AML-193 (cell line): ENCODE measurements at places on chromosomes 7 and 10.

DNA sequence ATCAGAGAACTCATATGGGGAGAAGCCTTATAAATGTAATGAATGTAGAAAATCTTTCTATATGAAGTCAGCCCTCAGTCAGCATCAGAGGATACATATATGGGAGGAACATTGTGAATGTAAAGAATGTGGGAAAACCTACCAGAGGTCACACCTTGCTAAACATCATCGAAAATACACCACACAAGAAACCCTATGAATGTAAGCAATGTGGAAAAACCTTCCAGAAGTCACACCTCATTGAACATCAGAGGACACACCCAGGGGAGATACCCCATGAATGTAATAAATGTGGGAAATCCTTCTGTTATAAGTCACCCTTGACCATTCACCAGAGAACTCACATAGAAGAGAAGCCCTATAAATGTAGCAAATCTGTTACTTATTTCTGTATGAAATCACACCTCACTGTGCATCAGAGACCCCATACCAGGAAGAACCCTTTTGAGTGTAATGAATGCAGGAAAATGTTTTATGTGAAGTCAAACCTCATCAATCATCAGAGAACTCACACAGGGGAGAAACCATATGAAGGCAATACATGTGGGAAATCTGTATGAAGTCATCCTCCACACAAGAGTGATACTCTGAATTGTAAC is 30.8 kb downstream of the ZNF12 start:
- no peak for DNase-seq

DNA sequence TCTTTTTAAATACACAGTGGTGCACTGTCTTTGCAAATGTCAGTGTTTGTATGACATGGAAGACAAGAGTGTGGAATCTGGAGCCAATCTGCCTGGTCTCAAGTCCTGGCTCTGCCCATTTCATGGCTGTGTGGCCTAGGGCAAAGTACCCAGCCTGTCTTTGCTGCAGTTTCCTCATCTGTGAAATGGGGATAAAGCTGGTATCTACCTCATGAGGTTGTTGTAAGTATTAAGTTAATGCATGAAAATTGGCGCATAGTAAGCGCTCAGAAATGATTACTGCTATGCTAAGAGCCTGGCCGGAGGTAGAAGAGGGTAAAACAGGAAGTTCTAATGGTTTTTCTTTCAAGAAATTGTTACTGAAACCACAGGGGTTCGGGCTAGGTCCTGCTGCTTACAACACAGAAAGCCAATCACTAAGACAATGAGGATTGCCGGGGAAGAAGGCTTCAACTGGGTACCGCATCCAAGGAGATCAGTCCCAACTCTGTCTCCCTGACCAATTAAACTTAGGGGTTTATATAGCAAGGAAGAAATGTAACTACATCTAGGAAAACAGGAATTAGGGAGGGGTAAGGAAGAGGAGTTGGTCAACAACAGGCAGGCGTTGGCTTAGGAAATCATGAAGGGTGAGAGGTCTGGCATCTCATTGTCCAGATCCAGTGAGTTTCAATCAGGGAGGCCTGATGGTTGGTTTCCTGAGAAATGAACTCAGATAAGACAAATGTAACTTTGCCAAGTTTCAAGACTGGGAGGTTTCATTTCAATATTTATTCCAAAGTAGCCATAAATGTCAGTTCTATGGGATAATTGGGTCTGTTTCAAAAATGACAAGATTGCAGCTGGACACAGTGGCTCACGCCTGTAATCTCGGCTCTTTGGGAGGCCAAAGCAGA is 57.0 kb downstream of the CHST3 start:
- no peak for DNase-seq

GRCh38 chr7:89401099-89401498 is 605.6 kb upstream of the TEX47 start:
- DNase-seq: no peak

- no peak for DNase-seq
These were observed 32.6 kb downstream of the KIAA1217 start for GRCh38 chr10:24241536-24242040.

GRCh38 chr10:51767103-51767763 is 67.8 kb upstream of the CSTF2T start:
- DNase-seq: no peak

DNA sequence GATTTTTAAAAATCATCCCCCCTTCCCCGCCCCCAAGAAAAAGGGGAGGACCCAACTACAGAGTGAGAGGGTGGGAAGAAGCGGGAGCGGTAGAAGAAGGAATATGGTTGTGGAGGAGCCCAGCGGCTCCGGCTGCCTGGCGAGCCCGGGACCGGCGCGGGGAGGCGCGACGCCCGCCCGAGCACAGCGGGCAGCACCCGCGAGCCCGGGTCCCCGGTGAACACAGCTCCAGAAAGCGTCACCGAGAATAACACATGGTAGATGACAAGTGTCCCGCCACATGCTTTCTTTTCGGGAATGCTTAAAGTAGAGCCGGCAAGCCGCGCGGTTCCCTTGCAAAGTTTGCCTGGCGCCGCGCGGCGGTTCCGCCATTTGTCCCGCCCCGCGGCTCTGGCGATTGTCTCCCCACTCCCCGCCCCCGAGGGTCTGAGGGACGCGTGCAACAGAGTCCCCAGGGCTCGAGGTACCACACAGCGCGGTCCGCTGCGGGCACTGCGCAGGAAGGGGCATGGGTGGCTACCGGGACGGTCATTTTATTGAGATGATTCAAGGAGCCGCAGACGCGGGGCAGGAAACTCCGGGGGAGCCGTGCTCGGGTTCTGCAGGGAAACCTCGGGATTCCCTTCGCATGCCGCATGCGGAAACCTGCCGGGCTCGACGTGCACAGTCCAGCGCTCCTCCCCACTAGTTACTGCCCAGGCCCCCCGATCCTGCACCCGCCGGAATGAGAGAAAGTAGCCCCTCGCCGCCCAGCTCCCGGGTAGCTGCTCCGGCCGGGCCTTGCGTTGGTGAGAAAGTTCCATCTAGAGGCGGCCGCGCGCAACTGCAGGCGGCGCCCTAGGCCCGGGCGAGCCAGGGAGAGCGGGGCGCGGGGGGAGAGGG is 781 bp upstream of the GRM8 start:
- DNase-seq: no peak

DNA sequence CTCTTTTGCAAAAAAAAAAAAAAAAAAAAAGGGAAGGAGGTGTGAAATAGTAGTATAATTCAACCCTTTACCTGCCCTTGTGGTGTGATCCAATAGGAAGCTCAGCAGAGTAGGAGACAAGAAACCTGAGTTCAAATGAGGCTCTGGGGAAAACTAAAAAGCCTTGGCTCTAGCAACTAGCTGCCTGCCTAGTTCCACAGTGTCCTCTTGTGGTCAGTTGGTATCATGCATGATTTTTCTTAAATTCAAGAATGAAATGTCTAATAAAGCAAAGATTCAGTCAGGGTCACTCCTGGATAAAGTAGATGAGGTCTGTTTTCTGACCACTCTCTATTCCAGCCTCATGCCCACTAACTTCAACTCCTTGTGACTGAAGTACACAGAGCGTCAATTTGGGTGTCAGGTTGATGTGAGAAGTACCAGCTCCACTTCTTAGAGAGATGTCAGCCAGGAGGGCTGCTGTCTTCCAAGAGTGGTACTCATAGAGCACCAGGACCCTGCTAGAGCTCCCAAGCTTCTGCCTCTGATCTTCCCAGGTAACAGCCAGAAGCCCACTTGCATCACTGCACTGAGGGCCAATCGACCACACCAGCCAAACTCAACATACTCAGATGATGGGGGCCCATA is 10.5 kb downstream of the LSM5 start:
- DNase-seq: peak; percentile 58

- DNase-seq: no peak
These were observed 109.8 kb upstream of the WDR11 start for GRCh38 chr10:120741396-120741795.

DNA sequence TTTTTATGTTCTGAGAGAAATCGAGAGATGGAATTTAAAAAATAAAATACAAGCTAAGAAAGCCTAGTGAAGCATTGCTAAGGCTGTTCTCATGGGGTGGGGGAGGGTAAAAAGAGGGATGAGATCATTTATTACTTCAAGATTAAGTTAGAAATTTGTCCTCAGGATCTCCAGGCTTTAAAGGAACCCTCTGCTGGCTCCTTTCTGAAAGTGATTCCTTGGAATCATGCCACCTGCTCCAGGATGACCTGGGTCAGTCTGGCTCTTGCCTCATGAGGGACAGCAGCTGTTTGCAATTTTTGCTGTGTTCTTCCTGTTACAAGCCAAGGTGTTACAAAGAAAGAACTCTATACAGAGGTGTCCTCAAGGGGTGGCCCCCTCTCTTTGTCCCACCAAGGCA is 69.8 kb downstream of the CDK1 start:
- DNase-seq: no peak

DNA sequence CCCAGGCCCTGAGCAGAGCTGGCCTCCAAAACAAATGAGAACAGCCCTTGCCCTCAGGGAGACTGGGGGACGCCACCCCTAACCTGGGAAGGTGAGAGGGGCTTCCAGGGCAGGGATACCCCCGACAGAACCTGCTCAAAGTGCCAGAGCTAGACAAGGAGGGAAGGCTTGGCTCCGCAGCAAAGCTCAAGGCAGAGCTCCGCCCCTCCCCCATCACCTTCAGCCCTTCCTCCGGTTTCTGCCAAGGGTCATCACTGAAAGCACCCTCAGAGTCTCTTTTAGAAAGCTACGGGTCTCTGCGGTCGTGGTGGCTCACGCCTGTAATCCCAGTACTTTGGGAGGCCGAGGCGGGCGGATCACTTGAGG is 73.4 kb upstream of the CUX1 start:
- no peak for DNase-seq

- no peak for DNase-seq
These were observed 14.9 kb downstream of the HIPK2 start for GRCh38 chr7:139762886-139763285.

DNA sequence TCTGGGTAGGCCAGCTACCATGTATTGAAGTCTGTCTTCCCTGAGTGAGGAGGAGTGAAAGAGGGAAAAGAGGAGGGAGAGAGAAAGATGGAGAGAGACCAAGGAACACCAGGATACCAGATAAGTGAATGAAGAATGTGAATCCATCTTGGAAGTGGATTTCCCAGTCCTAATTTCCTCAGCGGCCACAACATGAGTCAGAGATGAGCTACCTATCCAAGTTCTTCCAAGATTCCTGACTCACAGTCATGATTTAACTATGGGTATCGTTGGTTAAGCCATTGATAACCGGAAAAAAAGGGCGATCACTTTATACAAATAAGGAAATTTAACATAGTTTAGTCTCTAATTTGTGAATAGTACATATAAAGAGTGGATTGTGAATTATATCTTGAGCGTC is 561.8 kb downstream of the ATRNL1 start:
- no peak for DNase-seq

GRCh38 chr10:70664702-70665195 is 7.6 kb upstream of the ADAMTS14 start:
- DNase-seq: no peak

DNA sequence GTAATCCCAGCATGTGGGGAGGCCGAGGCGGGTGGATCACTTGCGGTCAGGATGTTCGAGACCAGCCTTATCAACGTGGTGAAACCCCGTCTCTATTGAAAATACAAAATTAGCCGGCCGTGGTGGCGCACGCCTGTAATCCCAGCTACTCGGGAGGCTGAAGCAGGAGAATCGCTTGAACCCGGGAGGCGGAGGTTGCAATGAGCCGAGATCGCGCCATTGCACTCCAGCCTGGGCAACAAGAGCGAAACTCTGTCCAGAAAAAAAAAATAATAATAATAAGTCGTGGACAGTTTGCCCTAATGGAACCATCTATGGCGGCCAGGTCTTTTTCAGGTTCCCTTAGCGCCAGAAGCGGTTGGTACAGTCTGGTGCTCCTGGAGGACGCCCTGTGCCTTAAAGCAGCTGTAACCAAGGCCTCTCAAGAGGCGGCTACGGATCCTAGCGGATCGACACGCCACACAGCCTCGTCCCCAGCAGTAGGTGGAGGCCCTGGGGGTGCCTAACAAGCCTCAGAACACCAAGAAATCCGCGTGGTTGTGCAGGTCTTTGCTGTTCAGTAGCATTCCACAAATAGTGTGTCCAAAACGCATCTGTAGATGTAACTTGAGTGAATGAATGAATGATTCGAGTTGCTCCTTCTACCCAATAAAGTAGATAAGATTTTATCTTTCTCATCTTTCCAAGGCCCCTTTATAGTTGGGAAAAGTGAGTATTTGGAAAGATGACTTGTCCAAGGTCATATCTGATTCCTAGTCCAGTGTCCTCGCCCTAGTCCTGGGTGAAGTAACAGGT is 982 bp downstream of the PGAM1 start:
- no peak for DNase-seq

DNA sequence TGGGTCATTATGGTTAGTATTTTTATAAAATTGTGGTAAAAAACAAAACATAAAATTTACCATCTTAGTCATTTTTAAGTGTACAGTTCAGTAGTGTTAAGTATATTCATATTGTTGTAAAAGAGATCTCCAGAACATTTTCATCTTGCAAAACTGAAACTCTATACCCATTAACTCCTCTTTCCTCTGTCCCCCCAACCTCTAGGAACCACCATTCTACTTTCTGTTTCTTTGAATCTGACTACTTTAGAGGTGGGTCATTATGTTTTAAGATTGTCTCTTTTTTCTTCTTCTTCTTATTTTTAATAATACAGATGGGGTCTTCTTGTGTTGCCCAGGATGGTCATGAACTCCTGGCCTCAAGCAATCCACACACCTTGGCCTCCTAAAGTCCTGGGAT is 84.1 kb downstream of the DOCK4 start:
- no peak for DNase-seq

GRCh38 chr7:107170051-107170915 is 1.5 kb downstream of the HBP1 start:
- DNase-seq: no peak

DNA sequence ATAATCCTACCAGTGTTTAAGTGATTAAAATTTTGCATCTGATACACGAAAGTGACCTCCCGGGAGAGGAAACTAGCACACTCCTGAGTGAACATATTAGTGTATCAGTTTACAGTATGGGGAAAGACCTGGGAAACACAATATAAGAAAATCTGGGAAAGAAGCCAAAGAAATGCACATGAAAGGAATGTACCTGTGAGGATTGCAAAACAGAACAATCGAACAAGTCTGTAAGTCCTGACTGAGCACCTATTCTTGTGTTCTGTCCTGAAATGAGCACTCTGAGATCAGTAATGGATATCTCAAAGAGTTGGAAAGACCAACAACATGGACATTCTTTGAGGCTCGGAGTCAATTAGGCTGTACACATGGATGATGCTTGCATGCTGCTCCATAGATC is 554.7 kb downstream of the SORCS3 start:
- no peak for DNase-seq

GRCh38 chr7:31816810-31817209 is 129.8 kb downstream of the PPP1R17 start:
- DNase-seq: no peak

- no peak for DNase-seq
These were observed 385.6 kb upstream of the NPVF start for GRCh38 chr7:25613912-25614311.

GRCh38 chr10:12707461-12708185 is 293.9 kb downstream of the CCDC3 start:
- no peak for DNase-seq

GRCh38 chr7:70695795-70696083 is 436.2 kb upstream of the GALNT17 start:
- DNase-seq: no peak
